Ovary (tissue), 10 donors: ENCODE measurements at places on chromosomes 13 and 19. TPM values are rescaled to one million over a fixed set of nuclear protein-coding genes. Genes with fewer than 3 reads are reported as not detected.

GGN gene
- 0.28 TPM for polyA plus RNA-seq

ZNF492 gene
- polyA plus RNA-seq = 0.31 TPM

RNF225 gene
- polyA plus RNA-seq = not detected

GAPDHS gene
- polyA plus RNA-seq = not detected

GFY gene
- polyA plus RNA-seq = not detected

ZNF616 gene
- polyA plus RNA-seq = 10.3 TPM

CELF5 gene
- 2.8 TPM for polyA plus RNA-seq

- DNase-seq = no peak
- H3K4me1 ChIP-seq = peaks cover 22% of the 10 kb centered on the region
- no peaks in the 10 kb centered on the region for H3K36me3 ChIP-seq
- no peaks in the 10 kb centered on the region for H3K27me3 ChIP-seq
- H3K27ac ChIP-seq = no peak overlapping the region
Measured at GRCh38 chr13:110542169-110542796, 19.2 kb downstream of the RAB20 start.

GRCh38 chr19:55633861-55634260 is 6.9 kb upstream of the ZNF580 start:
- H3K36me3 ChIP-seq = no peaks in the 10 kb centered on the region
- no peak overlapping the region for H3K27ac ChIP-seq
- H3K27me3 ChIP-seq = no peaks in the 10 kb centered on the region
- H3K4me3 ChIP-seq = no peak overlapping the region
- DNase-seq = no peak
- H3K4me1 ChIP-seq = peaks cover 10% of the 10 kb centered on the region

DNA sequence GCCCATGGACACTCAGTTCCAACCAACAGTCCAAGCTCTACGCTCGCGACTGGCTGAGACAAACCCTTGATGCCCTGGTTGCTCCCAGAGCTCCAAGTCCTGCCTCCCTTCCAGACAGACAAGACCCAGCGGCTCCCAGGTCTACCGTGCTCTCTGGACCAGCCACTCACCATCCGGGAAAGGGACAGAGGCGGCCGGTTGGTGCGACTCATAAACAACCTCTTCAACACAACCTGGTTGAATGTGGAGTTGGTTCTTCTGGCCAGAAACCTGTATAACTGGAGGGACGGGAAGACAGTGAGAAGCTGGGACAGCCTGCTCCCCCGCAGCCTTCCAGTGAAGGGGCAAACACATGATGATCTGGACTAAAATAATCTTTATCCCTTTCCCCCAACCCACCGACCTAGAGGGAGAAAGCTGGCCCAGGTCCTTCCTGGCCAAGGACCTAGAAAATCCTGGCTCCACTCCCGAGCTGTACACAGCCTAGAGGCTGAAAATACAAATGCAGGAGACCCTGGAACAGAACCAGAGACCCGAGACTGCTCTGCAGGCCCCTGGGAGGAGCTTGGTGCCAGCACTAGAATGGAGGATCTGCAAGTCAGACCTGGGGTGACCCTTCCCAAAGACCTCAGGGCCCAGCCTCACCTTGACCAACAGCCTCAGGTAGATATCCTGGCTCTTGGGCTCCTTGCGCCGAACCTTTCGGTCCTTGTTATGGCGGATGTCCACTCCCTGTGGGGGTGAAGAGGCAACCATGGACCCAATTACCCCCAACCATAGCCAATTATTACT is 1.6 kb downstream of the RPL18 start:
- H3K4me3 ChIP-seq = no peak overlapping the region
- no peak overlapping the region for H3K27ac ChIP-seq
- H3K36me3 ChIP-seq = no peaks in the 10 kb centered on the region
- H3K4me1 ChIP-seq = peaks cover 4% of the 10 kb centered on the region
- H3K27me3 ChIP-seq = no peaks in the 10 kb centered on the region

- peak; percentile 90 for DNase-seq
- H3K27me3 ChIP-seq = no peaks in the 10 kb centered on the region
- peak overlapping the region; percentile 74 for H3K4me3 ChIP-seq
- H3K27ac ChIP-seq = peak overlapping the region; percentile 75
- no peaks in the 10 kb centered on the region for H3K36me3 ChIP-seq
Measured at GRCh38 chr19:49590071-49590970, 661 bp upstream of the PRR12 start.

- no peaks in the 10 kb centered on the region for H3K27me3 ChIP-seq
- no peak for DNase-seq
- no peak overlapping the region for H3K27ac ChIP-seq
- H3K36me3 ChIP-seq = no peaks in the 10 kb centered on the region
Measured at GRCh38 chr19:48465215-48465614, 4.0 kb upstream of the CYTH2 start.

DNA sequence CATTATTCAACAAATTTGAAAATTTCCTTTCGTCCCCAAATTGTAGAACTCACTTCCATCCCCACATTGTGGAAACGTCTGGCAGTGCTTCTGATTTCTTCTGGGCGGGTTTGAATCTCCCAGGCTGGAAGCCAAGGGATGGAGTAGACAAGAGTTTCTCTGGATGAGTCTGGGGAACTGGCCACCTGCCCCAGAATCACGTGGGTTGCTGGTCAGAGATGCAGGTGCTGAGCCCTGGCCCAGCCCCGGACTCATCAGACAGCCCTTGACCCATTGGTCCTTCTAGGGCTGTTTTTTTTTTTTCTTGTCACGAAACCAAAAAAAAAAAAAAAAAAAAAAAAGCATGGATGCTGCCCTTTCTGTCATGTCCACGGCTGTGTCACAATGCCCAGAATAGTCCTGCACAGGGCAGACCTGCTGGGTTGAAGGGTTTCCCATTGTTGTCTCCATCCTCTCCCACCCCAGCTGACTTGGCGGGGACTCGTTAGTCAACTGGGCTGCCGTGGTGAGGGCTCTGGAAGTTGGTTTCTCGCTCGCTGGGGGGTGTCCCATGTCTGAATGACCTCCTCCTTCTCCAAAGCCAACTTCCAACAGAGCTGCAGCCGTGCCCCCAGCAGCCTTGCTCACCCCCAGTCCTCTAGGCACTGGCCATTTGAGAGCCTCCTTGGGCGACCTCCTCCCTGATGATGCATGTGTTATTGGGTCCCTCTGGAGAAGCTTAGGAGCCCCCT is 12.8 kb downstream of the CHST8 start:
- H3K4me1 ChIP-seq = no peaks in the 10 kb centered on the region
- no peaks in the 10 kb centered on the region for H3K27me3 ChIP-seq
- no peak overlapping the region for H3K4me3 ChIP-seq
- H3K27ac ChIP-seq = no peak overlapping the region
